Left hindlimb (tissue), 1 donor: ENCODE measurements at places on chromosomes 2 and 18.

DNA sequence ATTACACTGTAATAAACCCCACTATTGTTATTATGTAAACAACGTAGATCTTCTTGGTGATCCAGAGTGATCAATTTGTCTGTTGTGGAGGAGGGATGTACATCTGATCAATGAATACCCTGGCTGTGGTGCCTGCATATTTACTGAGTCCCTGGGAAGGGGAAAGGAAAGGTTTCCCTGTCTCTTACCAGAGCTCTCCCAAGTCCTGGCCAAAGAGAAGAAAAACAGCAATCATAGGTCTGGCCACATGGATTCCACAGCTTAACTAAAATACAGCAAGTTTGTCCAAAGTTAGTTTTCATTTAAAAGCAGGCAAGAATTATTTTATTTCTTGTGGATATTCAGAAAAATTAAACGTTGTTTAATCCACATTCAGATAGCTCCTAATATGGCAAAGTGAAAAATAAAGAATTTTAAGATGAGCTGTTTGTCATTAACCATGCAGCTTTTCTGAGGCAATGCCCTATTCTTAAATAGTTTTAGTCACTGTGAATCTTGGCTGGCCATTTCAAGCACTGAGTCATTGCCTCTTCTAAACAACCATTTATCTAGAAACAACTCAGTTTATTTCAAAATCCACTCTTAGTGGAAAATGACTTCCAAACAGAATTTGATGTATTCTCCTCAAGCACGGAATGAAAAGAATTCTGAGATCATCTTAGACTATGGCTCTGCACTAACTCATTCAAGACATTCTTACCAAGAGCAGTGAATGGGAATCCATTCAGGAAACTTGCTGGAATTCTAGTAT lies 1004.4 kb upstream of the CDH2 start:
- DNase-seq = no peak

DNA sequence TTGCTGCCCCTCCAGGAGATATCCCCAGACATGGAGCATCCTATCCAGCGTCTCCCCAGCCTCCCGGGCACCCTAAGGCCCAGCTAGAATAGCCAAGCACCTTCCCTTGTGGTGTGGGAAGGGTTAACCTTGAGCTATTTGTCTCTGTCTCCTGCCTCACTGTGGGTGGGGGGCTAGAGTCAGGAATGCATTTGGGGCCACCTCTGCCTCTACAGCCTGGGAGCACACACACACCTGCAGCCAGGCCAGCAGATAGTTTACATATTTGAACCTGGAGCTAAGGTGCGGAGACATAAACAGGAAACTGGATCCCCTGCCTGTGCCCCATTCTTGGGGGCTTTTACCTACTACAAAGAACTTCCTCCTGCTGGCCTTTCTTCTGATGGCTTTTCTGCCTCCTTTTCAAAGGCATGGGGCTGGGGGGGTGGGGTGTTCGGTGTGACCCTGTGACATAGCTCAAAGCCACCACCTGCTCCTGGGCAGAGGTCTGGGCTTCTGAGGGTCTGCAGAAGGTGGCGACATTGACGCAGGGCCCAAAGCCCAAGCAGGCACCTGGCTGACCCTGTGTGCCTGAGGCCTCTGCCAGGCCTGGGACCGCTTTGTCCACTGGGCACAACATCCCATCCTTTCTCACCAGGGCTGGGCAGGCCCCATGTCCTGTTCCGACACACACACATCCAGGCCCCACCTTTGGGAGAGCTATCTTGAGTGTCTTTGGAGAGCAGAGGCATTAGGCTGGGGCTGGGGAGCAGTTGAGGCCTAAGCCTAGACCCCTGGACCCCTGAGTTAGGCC lies 34.2 kb downstream of the EMX1 start:
- no peak for DNase-seq

DNA sequence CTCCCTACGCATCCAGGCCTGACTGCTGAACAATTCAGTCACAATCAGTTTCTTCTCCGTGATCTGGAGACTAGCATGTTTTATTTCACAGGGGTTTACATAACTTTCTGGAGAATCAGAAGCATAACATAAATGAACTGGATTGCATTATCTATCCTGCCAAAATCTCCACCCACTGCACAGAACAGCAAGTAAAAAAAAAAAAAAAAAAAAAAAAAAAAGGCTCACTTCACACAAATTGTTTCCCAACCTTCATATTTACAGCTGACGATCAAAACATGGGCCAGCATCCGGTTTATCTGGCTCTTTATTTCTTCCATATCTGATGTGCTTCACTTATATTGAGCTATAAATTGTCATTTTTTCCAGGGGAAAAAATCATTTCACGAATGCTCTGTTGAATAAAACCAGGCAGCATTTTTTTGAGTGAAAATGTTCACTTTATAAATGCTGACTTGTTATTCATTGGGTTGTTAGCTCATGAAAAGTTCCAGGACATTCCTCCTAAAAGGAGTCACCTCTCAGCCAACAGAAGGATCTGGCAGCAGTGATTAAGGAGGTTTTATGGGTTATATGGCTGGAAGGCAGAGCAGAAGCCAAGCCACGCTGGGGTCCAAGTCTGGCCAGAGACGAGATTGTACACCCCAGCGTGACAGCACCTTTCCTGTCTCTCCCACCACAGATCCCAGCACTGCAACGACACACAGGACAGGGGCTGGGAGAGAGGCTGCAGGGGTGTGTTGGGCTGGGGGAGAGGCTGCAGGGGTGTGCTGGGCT lies 51.2 kb upstream of the GLI2 start:
- DNase-seq = no peak

GRCh38 chr2:64936809-64937208 lies 52.4 kb upstream of the SLC1A4 start:
- no peak for DNase-seq

DNA sequence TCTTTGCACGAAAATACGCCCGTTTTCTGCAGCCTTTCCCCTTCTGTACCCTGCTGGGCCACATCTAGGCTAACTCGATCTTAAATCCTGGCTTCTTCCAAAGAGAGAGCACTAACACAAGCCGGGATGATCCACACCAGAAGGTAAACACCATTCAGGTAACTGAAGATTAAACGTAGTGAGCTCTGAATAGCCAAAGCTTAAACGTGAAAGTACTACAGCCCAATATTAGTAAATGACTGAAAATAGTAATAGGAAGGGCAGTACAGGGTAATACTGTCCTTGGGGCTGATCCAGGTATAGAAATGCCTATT lies 422 bp upstream of the MRPL53 start:
- DNase-seq = no peak

- DNase-seq = no peak
Measured at GRCh38 chr2:233456111-233456510, 101.8 kb downstream of the DGKD start.
